Activated T-helper 17 cell treated with anti-CD3 and anti-CD28 coated beads, Interleukin-2, amount 50 U/mL, for 72 hours (primary cell): ENCODE measurements at places on chromosomes 6 and 20.

DNA sequence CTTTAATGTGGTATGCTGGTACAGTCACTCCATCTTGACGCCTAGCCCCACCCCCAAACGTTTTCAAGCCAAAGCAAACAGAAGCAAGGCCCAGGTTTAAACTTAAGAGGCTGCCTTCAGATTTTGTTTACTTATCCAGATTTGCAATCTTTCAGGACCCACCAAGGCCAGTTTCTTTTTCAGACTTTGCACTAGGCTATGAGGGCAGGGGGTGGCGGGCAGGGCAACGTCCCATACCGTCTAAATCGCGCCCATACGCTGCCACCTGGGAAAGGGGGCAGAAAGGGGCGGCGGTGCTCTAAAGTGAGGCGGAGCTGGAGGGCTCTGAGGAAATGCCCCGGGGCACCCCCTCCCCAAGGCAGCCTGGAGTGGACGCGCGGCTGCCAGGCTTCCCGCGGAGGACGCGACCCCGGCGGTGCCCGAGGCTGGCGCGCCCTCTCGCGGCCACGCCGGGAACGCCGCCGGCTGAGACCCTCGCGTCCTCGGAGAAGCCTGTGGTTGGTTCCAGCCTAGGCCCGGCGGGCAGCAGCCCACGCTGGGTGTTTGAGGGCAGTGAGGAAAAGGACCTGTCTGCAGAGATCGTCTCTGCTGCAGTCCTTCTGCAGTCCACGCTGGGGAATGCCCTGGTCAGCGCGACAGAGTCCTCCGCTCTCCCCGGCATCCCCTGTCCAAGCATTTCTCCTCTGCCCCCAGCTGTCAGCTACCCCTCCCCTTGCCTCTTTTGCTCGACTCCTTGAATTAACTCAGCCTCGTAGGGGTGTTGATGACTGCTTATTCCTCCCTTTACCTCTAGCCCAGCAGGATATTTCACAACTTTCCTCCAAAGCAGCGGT lies 129.2 kb upstream of the PRND start:
- peak; percentile 81 for ATAC-seq

- ATAC-seq, result peak; percentile 25
These were observed 78.9 kb downstream of the SLX4IP start for GRCh38 chr20:10513931-10514575.

DNA sequence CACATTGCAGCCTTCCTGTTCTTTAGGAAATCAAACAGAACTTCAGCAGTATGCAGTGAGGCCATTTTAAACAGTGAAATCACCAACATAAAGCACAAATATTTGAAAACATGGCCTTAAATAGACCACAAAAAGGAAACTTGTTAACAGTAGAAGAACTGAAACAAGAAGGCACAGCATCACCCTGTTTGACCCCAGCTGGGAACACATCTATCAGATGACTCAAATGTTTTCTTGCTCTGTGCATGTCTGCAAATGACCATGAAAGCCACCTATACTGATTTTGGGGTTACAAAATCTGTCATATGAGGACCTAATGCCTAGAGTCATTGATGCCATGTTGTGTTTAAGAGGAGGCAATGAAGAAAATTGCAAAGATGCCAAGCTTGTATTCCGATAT lies 123.8 kb upstream of the ADGRF1 start:
- no peak for ATAC-seq

DNA sequence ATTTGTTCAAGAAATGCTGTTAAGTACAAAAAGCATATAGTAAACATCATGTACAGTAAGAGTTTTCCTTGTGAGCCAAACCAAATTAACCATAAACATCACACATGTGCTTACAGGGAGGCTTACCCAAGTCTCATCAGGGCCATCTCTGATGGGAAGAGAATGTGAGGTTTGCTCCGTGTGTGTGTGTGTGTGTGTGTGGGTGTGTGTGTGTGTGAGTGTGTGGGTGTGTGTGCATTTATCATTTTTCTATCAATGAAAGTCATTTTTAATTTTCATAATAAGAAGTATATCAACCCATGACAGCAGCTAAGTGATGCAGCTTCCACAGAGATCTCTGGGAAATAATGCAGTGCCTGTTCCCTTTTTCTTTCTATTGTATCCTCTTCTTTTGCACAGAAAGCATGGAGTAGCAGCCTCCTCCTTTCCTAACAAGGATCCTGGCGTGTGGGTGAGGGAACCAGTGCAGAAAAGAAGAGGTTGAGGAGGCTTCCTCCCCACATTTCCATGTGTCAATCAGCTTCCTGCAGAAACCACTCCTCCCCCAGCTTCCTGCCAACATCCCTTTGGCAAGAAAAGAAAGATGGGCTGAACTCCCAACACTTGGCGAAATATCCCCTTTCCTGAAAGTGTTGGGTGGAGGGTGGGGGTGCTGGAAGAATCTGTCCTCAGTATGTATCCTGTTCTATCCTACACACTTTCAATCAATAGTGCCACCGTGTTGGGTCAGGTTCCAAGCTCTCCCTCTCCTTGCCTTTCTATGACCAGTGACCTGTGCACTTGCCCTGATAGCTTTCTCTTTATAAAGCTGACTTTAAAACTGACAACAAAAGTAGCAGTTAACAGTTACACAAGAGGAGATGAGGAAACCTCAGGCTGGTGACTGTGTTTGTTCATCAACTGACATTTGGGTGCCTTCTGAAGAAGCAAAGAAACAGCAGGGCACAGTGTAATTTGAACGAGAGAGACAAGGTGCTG lies 251.8 kb upstream of the CITED2 start:
- no peak for ATAC-seq

DNA sequence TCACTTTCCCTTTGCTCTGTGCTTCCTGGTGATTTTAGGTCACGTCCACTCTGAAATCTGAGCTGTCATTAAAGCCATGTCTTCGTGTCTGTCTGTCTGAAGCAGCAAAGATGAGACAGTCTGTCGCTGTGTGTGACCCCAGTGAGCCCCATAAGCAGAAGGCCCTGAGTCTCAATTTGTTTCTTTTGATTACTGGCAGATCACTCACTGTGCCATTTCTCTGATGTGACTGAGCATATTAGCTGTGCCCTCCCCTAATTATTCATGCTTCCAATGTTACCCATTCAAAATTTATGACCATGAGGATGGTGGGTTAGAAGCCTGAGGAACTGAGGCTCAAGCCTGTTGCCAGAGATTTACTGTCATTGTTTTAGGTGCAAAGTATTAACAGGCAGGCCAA lies 117.6 kb downstream of the PLCB1 start:
- no peak for ATAC-seq

DNA sequence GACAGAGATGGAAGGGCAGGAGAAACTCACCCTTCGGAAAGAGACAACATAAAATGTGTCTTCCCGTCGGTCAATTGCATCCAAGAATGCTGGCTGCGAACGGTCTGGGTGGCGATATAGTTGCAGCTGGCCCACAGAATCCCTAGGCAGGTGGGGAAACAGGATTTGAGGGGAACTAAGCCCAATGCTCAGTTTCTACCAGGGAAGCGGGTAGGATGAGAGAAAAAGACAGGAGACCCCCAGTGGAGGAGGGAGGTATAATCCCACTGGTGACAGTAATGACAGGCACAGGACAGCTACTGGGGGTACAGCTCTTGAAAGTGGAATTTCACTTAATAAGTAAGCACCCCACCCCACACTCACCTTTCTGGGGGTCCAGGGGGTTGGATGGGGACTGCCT lies 7.5 kb upstream of the TNXB start:
- no peak for ATAC-seq
